ENCODE measurements at places on chromosomes 16 and 17.
A peak's percentile ranks its signal among the peaks of the same experiment; 100 is the strongest.

DNA sequence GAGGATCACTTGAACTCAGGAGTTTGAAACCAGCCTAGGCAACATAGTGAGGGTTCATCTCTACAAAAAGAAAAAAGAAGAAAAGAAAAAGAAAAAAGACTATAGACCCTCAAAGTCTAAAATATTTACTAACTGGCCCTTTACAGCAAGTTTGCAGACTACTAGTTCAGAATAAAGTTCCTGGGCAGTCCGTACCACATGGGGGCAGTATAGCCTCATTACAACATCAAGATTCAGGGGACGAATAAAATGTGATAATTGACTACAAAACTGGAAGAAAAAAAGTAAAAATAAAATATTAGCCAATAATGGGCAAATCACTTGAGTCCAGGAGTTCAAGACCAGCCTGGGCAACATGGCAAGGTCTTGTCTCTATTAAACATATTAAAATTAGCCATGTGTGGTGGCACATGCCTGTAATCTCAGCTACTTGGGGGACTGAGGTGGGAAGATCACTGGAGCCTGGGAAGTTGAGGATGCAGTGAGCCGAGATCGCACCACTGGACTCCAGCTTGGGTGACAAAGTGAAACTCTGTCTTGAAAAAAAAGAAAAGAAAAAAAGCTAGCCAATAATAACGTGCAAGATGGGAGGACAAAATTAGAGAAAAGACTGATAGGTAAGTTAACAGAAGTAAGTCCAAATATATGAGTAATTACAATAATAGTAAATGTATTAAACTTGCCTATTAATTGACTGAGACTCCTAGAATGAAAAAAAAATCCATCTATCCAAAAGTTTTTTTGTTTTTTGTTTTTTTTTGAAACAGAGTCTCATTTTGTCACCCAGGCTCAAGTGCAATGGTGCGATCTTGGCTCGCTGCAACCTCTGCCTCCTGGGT, 129.4 kb upstream of the SEC14L1 start:
- peak; percentile 36 for DNase-seq

DNA sequence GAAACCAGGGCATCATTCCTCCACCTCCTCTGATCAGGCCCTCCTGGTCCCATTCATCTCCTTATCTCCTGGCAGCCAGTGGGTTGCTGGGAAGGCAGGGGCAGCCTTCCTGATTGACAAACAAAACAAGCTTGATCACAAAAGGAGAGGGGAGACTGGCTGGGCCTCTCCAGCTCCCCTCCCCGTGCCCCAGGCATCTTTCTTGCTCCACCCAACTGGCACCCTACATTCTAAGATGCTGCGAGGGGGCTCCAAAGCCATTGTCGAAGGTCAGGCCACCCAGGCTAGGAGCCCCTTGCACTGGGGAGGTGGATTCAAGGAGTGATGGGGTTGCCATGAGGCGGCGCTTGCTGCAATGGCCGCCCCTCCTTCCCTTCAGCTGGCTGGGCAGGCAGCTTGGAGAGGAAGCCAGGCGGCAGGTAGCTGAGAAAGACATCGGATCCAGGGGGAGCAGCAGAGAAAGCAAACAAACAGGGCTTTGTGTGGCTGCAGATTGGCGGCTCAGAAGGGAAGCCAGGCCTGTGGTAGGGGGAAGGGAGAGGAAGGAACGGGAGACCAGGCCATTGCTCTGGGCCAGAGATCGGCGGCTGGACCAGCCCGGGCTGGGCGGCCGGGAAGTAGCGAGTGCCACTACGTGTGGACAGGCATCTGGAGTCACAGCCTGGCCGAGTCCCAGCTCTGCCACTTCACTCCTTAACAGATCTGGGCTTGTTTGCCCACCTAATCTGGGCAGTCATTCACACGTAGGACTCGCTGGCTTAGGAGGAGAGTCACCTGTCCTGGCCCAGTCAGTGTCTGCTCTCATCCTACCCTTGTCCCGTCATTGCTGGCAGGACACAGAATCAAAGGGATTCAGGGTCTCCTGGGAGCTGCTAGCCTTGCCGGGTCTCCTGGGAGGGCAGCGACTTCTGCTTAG, 12.3 kb downstream of the RAI1 start:
- no peak for DNase-seq

GRCh38 chr16:86496929-86497461, 13.3 kb upstream of the FOXF1 start:
- DNase-seq, result no peak

GRCh38 chr17:78013683-78014467, 55.4 kb downstream of the TNRC6C start:
- no peak for DNase-seq

Measured in stimulated activated CD8-positive, alpha-beta memory T cell treated with anti-CD3 and anti-CD28 coated beads, Interleukin-4, amount 100 ng/mL, for 24 hours (primary cell).